ENCODE measurements at places on chromosomes 3 and 15.
A peak's percentile ranks its signal among the peaks of the same experiment; 100 is the strongest.

- DNase-seq, result no peak
These were observed 47.5 kb upstream of the CHMP2B start for GRCh38 chr3:87179642-87180041.

DNA sequence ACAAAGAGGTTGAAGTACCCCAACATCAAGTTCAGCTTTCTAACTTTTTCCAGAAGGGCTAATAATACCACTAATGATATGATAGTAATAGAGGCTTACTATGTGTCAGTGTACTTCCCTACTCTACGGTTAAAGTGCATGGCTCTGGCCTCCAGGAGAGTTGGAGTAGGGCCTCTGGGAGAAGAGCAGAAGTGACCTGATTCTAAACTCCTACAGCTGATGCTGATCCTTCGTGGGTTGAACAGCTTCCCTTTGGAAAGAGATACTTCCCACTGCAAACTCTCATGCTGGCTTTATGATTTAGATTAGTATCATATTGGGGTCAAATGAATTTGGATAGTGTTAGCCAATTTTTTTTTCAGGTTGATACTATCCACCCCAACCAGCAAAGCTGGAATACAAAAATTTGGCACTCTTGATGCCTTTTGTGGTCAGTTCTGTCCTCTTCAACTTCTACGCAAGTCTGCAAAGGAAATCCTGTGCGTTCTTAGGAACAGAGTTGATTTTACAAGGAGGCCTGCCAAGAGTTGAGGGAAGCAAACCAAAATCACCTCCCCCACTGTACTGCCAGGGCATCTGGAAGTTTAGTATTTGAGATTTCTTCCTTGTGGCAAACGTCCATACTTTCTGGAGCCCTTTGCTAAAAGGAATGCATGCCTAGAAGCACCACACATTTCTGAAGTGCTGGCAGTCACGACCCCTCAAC lies 17.8 kb downstream of the TMEM212 start:
- DNase-seq, result no peak

DNA sequence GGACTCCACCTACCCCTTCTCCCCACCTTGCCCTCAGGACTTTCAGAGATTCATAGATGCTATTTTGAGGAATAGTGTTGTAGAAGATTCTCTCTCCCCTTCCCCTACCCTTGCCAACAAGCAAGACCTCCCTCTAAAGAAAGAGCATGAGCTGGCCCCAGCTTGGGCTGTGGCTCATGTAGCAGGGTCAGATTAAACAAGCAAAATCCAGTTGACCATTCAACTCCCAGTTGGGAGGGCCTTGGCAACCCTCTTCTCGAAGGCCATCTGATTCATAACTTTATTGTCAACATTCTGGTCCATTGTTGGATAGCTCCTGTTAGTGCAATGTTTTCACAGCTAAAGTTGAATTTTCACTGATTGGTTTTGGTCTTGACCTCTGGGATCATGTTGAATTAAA lies 41.1 kb downstream of the TNFAIP8L3 start:
- DNase-seq, result no peak

DNA sequence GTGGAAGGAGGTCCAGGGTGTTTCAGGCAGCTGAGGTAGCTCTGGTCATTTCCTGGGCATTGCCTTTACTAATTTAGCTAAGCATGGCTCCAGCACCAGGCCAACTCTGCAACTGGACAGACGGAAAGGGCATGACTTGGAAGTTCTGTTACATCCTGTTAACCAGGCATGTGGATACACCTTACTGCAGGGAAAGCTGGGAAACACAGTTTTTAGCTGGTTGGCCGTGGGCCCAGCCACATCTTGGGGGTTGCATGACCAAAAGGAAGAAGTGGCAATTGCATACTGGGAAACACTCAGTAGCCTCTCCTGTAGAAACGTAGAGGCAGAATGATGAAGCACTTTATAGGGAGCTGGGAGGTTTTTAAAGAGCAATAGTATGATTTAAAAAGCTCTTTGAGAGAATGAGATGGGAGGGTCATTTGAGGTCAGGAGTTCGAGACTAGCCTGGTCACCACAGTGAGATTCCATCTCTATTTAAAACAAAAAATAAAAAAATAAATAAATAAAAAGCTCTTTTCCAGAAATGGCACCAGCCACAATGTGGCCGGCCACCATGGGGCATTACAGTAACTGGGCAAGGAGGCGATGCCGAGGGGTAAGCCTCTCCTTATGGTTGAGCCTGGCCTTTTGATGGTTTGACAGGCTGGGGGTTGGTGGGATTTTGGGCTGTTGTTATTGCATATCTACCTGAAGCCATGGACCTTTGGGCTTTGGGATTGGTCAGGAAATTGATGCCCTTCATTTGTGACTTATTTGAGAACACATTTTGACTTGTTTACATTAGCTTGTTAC lies 28.6 kb downstream of the TRAK1 start:
- DNase-seq, result no peak

- DNase-seq, result peak; percentile 39
These were observed 27.9 kb upstream of the SLC6A1 start for GRCh38 chr3:10964537-10965167.

DNA sequence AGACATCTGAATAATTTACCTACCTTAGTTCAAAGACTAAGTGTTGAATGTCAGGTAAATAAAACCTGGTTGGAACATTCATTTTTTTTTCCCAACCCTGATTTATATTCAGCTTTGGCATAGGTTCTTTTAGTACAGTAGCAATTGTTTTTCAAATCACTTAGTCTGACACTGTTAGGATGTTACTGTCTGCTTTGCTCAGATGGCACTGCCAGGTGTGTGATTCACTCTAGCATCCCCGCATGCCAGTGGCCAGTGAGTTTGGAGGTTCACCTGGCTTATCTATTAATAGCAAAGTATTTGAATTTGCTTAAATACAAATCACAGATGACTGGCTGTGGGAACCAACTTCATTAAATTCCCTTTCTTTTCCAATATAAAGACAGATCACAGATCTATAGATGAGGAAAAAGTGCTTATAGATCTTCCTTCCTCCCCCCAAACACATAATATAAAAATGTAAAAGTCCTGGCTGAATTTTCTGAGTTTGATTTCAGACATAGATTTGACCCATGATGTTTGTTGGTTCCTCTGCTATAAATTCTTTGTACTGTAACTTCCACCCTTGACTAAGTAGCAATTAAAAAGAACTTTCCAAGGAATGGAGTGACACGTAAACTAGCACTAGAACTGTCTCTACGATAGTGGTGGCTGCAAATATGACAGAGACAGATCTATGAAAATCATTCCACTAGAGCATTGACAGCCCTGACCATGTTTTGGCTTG lies 3.9 kb downstream of the THBS1 start:
- no peak for DNase-seq

- DNase-seq, result no peak
These were observed 4.0 kb upstream of the SLC12A1 start for GRCh38 chr15:48202068-48202467.

DNA sequence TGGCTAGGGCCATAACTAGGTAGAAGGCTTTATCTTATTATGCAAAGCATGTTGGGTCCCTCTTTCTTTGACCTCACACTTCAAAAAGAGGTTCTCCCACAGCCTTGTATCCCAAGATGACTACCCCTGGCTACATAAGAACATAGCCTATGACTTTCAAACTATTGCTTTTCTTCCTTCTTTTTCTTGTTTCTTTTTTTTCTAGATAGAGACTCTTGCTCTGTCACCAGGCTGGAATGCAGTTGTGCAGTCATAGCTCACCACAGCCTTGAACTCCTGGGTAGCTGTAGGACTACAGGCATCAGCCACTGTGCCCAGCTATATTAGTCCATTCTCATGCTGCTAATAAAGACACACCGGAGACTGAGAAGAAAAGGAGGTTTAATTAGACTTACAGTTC lies 47.2 kb downstream of the DIPK2A start:
- no peak for DNase-seq

- no peak for DNase-seq
These were observed 8.3 kb downstream of the IFT122 start for GRCh38 chr3:129448186-129448895.

- peak; percentile 6 for DNase-seq
These were observed 735.1 kb upstream of the LMCD1 start for GRCh38 chr3:7766530-7766929.

DNA sequence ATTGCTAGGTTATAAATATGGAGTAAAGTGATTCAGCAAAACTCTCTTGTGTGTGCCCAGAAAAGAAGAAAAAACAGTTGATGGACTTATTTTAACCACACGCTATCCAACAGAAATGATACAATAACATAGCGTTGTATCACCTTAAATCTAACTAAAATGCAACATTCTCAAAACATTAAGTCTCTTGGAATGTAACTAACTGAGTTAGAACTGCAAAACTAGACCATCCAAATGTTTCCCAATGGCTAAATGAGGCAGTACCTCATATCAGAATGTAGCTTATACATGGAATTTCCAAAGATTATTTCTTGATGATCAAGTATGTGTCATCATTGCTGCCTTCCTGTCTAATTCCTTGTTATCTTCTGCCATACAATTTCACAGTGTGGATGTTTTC lies 187.9 kb downstream of the CNTN3 start:
- DNase-seq, result no peak

GRCh38 chr15:98942431-98942830 lies 65.2 kb downstream of the PGPEP1L start:
- no peak for DNase-seq

GRCh38 chr3:102136183-102136582 lies 286.9 kb downstream of the NFKBIZ start:
- DNase-seq, result no peak

DNA sequence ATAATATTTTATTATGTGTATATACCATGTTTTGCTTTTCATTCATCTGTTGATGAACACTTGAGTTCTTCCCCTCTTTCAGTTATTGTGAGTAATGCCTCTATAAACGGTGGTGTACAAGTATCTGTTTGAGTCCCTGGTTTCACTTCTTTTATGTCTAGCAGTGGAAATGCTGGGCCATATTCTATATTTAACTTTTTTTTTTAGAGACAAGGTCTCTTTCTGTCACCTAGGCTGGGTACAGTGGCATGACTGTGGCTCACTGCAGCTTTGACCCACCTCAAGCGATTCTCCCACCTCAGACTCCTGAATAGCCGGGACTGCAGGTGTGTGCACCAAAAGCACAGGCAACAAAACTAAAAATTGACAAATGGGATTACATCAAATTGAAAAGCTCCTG lies 19.9 kb downstream of the GOLM2 start:
- no peak for DNase-seq

DNA sequence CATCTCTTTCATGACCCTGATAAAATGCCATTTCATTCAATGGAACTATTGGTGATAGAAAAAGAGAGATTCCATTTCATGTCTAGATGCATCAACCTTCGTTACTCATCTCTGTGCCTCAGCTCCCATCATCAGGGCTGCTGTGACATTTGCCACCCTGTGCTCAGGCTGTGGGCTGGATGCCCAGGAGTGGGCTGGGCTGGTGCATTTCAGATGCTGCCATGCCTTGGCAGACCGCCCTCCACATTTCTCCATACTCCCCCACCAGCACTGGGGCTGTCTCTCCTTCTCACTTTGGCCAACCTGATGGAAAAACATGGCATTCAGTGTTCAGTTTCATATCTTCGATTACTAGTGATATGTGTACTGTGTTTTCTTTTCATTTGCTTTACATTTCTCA lies 59.1 kb downstream of the DNASE1L3 start:
- no peak for DNase-seq

GRCh38 chr15:78873793-78874765 lies 1.4 kb downstream of the MORF4L1 start:
- peak; percentile 61 for DNase-seq

- DNase-seq, result no peak
These were observed 349.3 kb upstream of the THRB start for GRCh38 chr3:24843955-24844354.

GRCh38 chr3:110810356-110810755 lies 261.3 kb upstream of the NECTIN3 start:
- DNase-seq, result no peak

GRCh38 chr3:106144030-106144429 lies 275.2 kb upstream of the CBLB start:
- no peak for DNase-seq

DNA sequence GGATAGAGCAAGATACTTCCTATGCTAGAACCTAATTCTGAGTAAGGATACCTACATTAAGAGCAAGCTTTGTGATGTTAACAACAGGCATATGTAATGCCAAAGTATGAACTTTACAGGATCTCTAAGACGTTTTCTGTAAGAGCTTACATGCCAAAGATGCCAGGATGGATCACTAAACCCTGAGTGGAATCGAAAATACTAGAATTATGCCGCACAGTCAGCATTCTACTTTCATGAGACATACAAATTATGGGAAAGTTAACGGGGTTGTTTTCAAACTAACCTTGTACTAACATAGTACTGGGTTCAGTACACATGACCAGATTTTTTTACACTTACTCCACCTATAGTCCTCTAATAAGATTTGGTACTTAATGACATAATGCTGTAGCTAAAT lies 55.1 kb downstream of the AAGAB start:
- no peak for DNase-seq

- DNase-seq, result peak; percentile 49
These were observed 120.7 kb upstream of the LINGO1 start for GRCh38 chr15:77753281-77753873.

DNA sequence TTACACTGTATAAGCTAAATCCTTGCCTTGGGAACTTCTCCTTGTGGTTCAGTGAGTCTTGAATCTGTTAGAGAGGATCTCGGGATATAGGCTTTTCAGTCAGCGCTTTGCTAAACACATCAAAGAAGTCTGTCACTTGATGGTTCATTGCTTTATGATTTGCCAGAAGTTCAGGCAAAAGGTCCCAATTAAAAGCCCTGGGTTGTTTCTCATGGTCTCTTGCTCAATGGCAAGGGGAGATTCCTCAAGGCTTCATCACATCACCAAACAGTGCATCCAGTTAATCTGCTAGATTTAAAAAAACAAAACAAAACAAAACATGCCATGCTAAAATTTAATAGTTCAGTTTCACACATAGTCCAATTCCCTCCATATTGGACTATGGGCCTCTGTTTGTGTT lies 114.8 kb downstream of the FILIP1L start:
- DNase-seq, result no peak

DNA sequence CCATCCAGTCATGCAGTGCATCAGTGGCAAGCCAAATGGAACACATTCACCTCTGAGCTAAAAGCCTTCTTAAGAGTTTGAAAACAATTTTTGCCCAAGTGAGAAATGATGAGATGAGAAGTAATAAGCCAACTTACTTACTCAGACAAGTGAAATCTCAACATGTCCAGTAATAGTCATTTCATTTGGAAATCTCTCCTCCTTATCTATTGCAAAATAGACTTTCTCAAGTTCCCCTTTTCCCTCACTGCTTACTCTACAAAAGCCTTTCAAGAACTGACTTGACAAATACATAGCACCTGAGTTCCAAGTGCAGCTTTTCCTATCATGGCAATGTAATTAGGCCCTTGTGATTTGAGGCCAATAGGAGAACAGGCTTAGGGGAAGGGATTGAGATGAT lies 282.3 kb downstream of the SLC9A9 start:
- DNase-seq, result peak; percentile 64

GRCh38 chr15:99738021-99738847 lies 5.0 kb upstream of the LYSMD4 start:
- no peak for DNase-seq
